ENCODE measurements at places on chromosomes 3 and 15. TPM values are rescaled to one million over a fixed set of nuclear protein-coding genes. Genes with fewer than 3 reads are reported as not detected.

DNA sequence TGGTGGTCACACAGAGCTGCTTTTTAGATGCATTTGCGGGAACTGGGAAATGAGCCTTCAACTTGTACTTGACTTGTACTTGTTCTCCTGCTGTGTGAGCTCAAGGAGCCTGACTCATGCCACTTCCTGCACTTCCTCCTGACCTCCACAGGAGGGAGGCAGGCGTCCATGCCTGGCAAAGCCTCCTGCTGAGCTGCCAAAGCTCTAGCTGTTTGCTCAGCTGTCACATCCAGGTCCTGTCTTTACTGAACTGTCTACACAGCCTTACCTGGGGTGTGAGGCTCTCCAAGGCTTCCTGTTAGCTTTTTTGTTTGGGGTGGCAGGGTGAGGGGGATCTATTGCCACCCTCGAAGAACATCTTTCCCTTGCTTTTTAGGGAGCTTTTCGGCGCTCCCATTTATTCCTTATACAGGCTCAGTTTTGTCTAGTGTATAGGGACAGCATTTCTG, 6.4 kb downstream of the THPO start:
- peak; percentile 80 for DNase-seq
- no peaks in the 10 kb centered on the region for H3K27me3 ChIP-seq
- H3K36me3 ChIP-seq, result no peaks in the 10 kb centered on the region
- H3K4me1 ChIP-seq, result no peaks in the 10 kb centered on the region

DNA sequence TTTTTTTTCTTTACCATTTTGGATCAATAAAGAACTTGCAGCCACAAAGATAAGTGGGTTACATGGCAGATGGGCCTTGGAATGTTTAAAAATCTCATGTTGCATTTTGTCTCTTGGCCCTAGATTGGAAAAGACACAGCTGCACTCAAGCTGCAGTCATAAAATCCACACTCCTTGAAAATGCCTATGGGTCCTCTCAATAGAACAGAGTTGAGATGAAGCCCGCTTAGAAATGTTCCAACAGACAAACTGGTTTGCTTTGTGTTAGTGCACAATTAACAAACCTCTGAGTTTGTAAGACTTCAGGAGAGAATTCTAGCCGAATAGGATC, 401.2 kb upstream of the CDIN1 start:
- no peaks in the 10 kb centered on the region for H3K36me3 ChIP-seq
- H3K27me3 ChIP-seq, result no peaks in the 10 kb centered on the region
- H3K4me3 ChIP-seq, result no peak overlapping the region
- no peak overlapping the region for H3K27ac ChIP-seq
- no peak for DNase-seq

DNA sequence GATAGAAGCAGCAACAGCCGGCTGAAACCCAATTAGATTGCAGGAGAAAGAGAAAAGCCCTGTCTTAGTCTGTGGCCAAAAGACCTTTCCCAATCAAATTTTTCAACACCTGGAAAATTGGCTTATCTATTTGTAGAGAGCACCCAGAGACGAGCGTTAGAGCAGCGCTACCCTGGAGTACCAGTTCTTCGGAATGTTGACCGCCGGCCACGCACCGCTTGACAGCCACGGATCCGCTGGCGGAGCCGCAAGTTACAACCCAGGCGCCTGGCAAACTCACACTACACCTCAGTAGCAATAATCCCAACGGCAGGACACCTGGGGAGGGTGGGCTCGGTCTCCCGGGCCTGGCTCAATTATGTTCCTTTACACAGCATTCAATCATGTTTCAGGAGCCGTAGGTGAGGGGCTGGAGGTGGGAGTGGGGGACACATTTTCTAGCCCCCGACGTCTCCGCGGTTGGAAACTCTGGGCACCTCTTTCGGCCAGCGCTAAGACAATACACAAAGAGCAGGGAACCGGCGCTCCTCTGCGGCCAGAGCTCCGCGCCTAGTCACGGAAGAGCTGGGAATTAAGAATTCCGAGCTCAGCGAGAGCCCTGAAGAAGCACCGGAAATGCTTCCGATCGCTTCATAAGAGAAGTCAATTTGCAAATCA, 1.2 kb downstream of the MB21D2 start:
- H3K36me3 ChIP-seq, result no peaks in the 10 kb centered on the region
- H3K27ac ChIP-seq, result peak overlapping the region; percentile 89
- H3K4me1 ChIP-seq, result no peaks in the 10 kb centered on the region
- peak overlapping the region; percentile 80 for H3K4me3 ChIP-seq
- DNase-seq, result peak; percentile 42

DNA sequence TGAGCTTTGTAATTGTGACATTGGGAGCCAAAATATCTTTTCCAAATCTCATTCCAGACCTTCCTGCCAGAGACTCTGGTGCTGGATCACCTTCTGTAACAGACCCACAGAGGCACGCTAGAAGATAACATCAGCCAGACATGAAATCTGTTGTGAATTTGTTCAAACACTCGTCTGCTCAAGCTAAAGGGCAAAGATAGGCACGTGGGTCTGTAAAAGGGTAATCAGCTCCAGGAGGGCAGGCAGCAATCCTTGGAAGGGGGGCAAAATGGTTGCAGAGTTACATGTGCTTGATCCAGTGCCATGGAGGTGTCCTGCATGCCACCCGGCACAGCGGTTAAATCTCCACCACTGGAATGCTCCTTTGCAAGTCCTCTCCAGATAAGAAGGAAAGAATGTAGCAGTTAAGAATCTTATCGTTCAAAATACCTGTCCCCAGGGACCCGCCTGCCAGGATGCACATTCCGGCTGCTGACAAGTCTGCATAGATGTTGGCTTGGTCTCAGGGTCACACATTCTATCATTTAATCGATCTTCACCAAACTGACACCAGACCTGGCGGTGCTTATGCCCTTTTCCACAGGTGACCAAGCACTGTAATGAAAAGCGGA, 74.8 kb downstream of the ADAMTS9 start:
- no peaks in the 10 kb centered on the region for H3K27me3 ChIP-seq
- no peak for DNase-seq
- no peaks in the 10 kb centered on the region for H3K36me3 ChIP-seq

GRCh38 chr3:63751459-63751858, 67.6 kb upstream of the C3orf49 start:
- H3K4me3 ChIP-seq, result no peak overlapping the region
- no peaks in the 10 kb centered on the region for H3K36me3 ChIP-seq
- DNase-seq, result no peak

GRCh38 chr3:160023476-160023875, 34.8 kb downstream of the IL12A start:
- no peak for DNase-seq
- no peaks in the 10 kb centered on the region for H3K4me1 ChIP-seq
- H3K4me3 ChIP-seq, result no peak overlapping the region
- H3K36me3 ChIP-seq, result no peaks in the 10 kb centered on the region
- no peaks in the 10 kb centered on the region for H3K27me3 ChIP-seq
- H3K27ac ChIP-seq, result no peak overlapping the region

DNA sequence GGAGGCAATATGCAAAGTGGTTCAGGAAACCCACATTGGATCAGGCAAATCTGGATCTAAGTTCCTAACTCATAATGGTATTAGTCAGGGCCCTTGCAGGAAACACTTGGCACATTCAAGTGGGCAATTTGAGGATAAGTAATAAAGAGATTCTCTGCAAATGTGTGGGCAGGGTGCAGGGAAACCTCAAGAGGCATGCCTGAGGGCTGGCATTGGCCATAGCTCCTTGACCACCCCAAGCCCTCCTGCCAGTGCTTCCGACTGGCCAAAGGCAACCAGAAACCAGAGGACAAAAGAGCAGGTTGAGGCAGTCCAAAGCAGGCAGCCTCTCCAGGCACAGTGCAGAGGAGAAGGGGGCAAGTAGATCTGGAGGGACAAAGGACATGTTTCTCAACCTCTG, 130.8 kb upstream of the SNTN start:
- no peaks in the 10 kb centered on the region for H3K27me3 ChIP-seq
- H3K4me3 ChIP-seq, result no peak overlapping the region
- H3K27ac ChIP-seq, result no peak overlapping the region
- H3K36me3 ChIP-seq, result no peaks in the 10 kb centered on the region
- no peak for DNase-seq

GRCh38 chr3:179943117-179943880, 93.4 kb downstream of the PEX5L start:
- H3K36me3 ChIP-seq, result no peaks in the 10 kb centered on the region
- no peaks in the 10 kb centered on the region for H3K4me1 ChIP-seq

DNA sequence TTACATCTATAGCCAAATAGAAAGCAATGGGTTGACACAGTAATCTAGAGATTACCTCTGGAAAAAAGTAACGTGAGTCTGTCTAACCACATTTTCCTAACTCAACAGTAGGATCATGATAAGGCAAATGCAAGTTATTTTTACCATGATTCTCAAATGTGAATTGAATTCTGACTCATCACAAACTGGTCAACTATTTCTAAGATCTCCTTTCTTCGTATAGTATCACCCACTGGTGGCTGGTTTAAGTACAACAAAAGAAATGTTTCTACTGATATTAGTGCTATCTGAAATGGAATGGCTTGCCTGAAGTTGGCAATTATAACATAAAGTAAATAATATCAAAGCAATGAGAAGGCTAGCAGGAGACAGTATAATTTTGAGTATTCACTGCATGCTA, 102.2 kb downstream of the ABI3BP start:
- H3K27me3 ChIP-seq, result no peaks in the 10 kb centered on the region
- no peaks in the 10 kb centered on the region for H3K4me1 ChIP-seq
- H3K4me3 ChIP-seq, result no peak overlapping the region
- no peak for DNase-seq
- H3K27ac ChIP-seq, result no peak overlapping the region

GRCh38 chr3:132911741-132912415, 126.3 kb upstream of the TMEM108 start:
- no peaks in the 10 kb centered on the region for H3K27me3 ChIP-seq
- H3K27ac ChIP-seq, result no peak overlapping the region
- H3K36me3 ChIP-seq, result no peaks in the 10 kb centered on the region
- no peak for DNase-seq
- no peak overlapping the region for H3K4me3 ChIP-seq
- H3K4me1 ChIP-seq, result no peaks in the 10 kb centered on the region

DNA sequence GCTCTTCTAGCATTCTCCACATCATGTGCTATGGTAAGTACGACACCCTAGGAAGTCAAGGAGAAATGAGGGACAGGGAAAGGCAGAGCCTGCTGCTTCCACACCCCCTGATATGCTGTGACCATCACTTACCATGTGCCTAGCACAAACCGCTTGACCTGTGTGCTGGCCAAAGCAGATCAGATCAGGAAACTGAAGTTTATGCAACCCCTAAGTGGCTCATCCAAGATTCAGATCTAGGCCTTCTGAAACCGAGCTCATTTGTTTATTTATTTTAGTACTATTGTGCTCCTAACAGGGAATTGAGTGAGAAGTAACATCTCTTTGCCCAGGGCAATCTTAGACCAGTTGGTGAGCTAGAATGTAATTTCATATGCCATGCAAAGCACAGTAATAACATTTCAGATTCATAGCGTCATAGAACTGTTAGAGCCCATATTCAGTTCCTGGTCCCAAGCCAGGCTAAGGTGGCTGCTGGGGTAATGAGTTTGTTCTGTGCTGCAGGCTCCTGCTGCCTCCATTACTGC, at the start of gene RTP2:
TSS of gene RTP2 (minus strand) at position 51 of the 527 bp plus-strand sequence. CDS start 429 bp downstream, outside the sequence.
- DNase-seq, result no peak
- H3K36me3 ChIP-seq, result no peaks in the 10 kb centered on the region
- no peak within 1 kb of the TSS for H3K4me3 ChIP-seq
- no peak within 1 kb of the TSS for H3K27ac ChIP-seq

DNA sequence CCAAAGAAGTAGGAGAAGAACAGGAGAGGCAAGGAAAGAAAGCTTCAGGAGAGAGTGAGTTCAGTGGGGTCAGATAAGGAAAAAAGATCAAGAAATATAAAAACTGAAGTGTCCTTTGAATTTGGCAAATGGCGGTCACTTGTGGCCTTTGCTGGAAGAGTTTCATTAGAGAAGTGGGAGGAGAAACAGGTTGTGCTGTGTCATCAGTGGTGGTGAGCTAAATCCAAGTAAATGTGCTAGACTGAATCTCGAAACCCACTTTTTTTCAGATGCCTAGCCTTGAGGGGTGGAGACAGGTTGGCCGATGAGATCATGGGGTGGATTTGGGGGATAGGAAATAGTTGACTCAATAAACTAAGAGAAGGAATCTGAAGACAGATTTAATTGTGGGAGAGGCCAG, 43.7 kb downstream of the CHRD start:
- H3K4me3 ChIP-seq, result no peak overlapping the region
- H3K36me3 ChIP-seq, result no peaks in the 10 kb centered on the region
- no peaks in the 10 kb centered on the region for H3K27me3 ChIP-seq

GRCh38 chr15:79896634-79897379, at the start of gene MTHFS:
TSS of gene MTHFS (minus strand) at chr15:79897014. CDS start at chr15:79896988, 26 bp downstream.
- DNase-seq, result peak; percentile 73
- H3K27me3 ChIP-seq, result no peaks in the 10 kb centered on the region
- H3K4me1 ChIP-seq, result no peaks in the 10 kb centered on the region
- H3K27ac ChIP-seq, result peak within 1 kb of the TSS; percentile 99
- H3K36me3 ChIP-seq, result no peaks in the 10 kb centered on the region

The GPR62 gene
- not detected for total RNA-seq

The SKOR1 gene
- 0.98 TPM for total RNA-seq

The UROC1 gene
- not detected for total RNA-seq

The SLC12A1 gene
- under 0.01 TPM for total RNA-seq

The LINGO1 gene
- not detected for total RNA-seq

The HMG20A gene
- 35.8 TPM for total RNA-seq

The CCR8 gene
- not detected for total RNA-seq

The PROS1 gene
- 65.7 TPM for total RNA-seq

Data from breast epithelium (tissue), 4 donors.